NCI-H2227 treated with DMSO at 0.1 percent for 48 hours (cell line): ENCODE measurements at places on chromosomes 16 and 17.

GRCh38 chr16:87310610-87311009 lies 6.6 kb downstream of the C16orf95 start:
- DNase-seq, result no peak

GRCh38 chr16:85086347-85087291 lies 25.7 kb downstream of the CIBAR2 start:
- no peak for DNase-seq

DNA sequence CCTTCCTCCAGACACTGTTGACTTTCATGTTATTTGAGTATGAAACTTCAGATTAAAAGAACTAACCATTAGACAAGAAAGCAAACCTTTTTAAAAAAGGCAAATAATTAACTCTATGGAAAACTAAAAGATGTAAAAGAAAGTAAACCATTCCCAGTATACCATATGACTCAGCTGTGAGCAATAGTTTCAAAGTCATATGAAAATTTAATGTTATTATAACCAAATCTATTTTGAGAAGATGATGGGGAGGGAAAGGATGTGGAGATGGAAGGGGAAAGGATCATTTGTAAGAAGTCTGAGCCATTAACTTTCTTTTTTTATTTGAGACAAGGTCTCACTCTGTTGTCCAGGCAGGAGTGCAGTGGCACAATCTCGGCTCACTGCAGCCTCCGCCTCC lies 131.8 kb downstream of the IRX5 start:
- no peak for DNase-seq

DNA sequence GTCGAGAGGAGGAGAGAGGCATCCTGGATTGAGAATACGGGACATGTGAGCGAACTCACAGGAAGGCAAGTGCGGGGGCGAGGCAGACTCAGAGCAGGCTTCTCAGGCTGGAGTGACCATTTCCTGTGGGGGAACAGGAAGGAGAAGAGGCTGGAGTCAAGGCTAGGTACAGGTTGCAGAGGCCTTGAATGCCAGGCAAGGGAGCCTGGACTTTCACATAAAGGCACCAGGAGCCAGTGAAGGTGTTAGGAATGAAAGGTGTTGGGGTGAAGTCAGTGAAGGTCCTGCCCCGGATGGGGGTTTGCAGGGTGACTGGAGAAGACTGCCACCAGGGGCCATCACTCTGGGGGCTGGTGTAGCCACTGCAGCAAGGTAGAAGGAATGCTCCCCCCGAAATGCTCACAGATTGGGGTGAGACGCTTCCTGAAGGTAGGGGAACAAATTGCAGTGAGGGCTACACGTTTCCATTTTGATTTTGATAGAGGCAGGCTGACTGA lies 5.3 kb upstream of the GPRC5C start:
- DNase-seq, result no peak

GRCh38 chr16:13109171-13109570 lies 207.8 kb downstream of the SHISA9 start:
- no peak for DNase-seq

DNA sequence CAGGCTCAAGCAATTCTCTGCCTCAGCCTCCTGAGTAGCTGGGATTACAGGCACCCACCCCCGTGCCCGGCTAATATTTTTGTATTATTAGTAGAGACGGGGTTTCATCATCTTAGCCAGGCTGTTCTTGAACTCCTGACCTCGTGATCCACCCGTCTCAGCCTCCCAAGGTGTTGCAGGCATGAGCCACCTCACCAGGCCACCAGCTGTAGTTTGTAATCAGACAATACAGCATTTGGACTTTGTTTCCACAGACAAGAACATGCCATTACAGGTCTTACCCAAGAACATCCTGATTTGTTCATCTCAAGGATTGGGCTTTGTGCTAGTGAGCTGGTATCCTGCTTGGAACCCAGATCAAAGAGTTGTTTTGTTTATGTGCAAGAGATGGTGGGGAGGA lies 30.1 kb downstream of the C17orf100 start:
- DNase-seq, result no peak

- DNase-seq, result no peak
Measured at GRCh38 chr17:83179374-83179773, 100.0 kb downstream of the METRNL start.

GRCh38 chr17:39627047-39627711 lies 427 bp downstream of the PPP1R1B start:
- no peak for DNase-seq

DNA sequence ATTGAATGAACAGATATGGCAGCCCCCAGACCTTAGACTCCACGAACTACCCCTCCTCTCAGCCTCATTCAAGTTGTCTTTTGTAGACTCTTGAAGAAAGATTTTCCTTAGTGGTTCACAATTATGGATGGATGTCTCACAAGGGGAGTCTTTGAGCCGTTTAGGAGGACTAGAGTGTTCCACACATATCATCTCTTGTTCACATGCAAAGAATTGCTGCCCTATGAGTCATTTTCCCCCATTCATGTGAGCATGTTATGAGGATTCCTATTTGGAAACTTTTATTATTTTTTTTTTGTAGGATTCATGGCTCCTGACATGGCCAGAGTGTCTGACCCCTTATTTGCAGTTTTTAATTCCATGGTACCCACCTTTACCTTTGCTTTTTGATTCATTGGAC lies 237.1 kb downstream of the SHISA9 start:
- DNase-seq, result no peak

GRCh38 chr17:70510288-70510687 lies 341.0 kb downstream of the KCNJ2 start:
- DNase-seq, result no peak

DNA sequence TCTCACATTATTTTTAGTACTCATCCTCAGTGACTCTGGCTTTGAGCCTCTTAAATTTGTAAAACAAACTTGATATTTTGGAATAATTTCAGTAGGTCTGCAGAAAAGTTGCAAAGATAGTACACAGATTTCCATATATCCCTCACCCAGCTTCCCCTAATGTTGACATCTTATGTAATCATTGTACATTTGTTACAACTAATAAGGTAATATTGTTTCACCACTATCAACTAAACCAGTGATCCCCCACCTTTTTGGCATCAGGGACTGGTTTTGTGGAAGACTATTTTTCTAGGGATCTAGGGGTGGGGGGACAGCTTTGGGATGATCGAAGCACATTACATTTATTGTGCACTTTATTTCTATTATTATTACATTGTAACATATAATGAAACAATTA lies 391.2 kb downstream of the CA10 start:
- DNase-seq, result no peak

DNA sequence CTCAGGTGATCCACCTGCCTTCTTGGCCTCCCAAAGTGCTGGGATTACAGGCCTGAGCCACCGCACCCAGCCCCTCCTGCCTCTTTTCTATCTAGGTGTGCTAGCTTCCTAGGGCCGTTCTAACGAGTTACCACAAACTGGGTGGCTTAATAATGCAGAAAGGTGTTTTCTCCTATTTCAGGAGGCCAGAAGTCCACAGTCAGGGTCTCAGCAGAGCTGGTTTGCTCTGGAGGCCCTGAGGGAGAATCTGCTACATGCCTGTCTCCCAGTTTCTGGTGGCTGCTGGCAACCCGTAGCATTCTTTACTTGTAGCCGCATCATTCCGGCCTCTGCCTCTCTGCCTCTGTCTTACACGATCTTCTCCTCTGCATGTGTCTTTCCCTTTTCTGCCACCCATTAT lies 89.2 kb downstream of the NTN1 start:
- DNase-seq, result no peak

GRCh38 chr17:57532966-57533365 lies 212.1 kb downstream of the CCDC182 start:
- DNase-seq, result no peak

GRCh38 chr16:66563574-66564334 lies 2.5 kb upstream of the CMTM1 start:
- no peak for DNase-seq

DNA sequence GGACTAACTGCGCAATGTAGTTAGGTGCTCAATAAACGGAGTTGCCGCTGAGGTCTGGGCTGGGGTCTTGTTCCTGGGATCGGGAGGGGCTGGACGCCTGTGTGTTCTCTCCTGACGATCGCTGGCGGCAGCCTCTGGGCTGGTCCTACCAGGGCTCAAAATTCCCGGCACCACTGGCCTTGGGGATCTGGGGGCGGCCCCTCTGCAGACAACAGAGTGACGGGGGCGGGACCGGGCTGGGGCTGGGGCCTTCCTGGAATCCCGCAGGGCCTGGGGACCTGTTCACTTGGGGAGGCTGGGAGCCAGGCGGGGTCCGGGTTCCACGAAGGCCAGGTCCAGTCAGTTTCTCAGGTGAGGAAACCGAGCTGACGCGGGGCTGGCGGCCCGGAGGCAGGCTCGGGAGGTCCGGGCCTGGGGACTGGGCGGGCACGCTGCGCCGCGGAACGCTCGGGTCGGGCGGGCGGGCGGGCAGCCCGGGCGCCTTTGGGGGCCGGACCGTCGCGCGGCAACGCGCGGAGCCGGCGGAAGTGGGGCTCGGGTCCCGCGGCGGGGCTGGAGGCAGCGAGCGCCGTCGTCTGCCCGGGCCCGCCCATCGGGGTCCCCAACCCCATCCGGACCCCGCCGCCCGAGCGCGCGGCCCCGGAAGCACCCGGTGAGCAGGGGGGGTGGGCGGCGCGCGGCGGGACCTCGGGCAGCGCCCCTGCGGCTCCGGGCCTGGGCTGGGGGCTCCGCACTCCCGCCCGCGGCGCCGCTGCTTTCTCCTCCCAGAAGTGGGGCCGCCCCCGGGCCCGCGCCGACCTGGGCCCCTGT lies at the start of gene PIGQ:
TSS of gene PIGQ (plus strand) at position 524 of the 810 bp plus-strand sequence. CDS start 4,107 bp downstream, outside the sequence.
- DNase-seq, result peak; percentile 70

DNA sequence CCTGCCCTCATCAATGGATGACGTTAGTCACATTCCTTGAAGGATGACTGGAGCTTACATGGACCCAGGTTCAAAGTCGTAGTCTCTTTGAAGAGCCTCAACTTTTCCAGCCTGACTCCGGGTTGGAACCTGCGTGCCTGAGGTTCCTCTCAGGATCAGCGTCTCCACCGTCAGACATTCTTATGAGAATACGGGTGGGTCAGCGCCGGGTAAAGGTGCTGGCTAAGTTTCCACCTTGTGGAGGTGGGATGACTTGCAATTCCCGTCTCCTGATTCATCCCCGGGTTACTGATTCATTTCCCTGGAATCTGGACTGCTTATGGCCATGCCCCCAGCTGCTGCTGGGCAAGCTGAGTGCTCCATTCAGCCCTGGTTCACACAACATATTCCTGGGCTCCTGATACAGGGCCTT lies 38.9 kb upstream of the CMIP start:
- no peak for DNase-seq

DNA sequence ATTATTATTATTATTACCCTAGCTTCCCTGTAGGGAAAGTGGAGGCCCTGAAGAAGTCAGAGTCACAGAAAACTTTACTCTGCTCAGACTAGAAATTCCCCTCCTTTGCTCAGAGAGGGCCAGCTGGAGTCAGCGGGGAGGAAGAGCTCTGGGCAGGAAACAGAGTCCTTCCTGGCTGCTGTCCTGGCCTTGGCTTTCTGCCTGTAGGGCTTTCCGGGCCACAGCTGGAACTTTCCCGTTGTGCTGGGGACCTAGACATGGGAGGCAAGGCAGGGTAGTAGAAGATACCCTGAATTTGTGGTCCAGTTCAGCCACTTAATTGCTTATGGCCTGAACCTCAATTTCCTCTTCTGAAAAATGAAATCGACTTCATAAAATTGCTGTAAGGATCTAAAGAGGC lies 14.0 kb upstream of the CCL2 start:
- DNase-seq, result no peak

DNA sequence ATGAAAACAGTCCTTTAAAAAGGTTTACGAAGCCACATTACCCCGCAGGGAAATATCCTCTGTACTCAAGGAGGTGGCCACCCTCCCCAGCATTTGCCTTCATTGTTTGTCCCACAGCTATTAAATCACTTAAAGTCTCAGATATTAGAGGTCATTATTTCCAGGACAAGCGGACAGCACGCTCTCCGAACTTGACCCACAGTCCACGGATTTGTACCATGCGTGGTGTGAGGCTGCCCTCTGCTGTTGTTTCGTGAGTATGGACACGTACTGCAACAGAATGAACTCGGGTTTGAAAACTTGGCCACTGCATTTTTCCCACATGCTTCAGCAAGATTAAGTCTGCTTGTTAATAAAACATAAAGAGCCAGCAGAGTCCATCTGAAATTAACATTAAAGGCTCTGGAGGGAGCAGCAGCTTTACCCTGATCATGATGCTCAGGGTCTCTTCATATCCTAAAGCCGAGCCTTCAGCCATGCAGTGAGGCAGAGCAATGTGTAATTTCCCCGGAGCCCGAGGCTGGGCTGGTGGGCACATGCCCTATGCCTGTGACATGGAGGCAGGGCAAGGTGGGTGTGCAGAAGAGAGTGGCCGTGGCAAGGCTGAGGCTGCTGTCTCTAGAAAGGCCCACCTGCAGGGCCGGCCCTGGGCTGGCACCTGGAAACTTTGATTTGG lies 19.7 kb downstream of the MEAK7 start:
- DNase-seq, result peak; percentile 24

GRCh38 chr17:32208436-32208835 lies 57.2 kb upstream of the RHBDL3 start:
- no peak for DNase-seq

- DNase-seq, result no peak
Measured at GRCh38 chr17:74417178-74418045, 14.5 kb upstream of the GPRC5C start.

GRCh38 chr16:67249178-67250044 lies 632 bp downstream of the SLC9A5 start:
- DNase-seq, result peak; percentile 40

GRCh38 chr17:82734987-82735866 lies at the start of gene FN3K:
FN3K (plus strand) TSS chr17:82735615; CDS start chr17:82735637, 22 bp downstream.
- DNase-seq, result peak; percentile 49

GRCh38 chr16:78597809-78598570 lies 498.5 kb downstream of the WWOX start:
- DNase-seq, result no peak

- DNase-seq, result no peak
Measured at GRCh38 chr16:80317599-80318037, 223.2 kb upstream of the DYNLRB2 start.

GRCh38 chr16:27319257-27319965 lies 5.6 kb downstream of the IL4R start:
- DNase-seq, result no peak

GRCh38 chr17:58301504-58302150 lies 20.9 kb upstream of the MPO start:
- no peak for DNase-seq

- DNase-seq, result no peak
Measured at GRCh38 chr16:63720848-63721247, 1401.0 kb downstream of the CDH11 start.

- peak; percentile 81 for DNase-seq
Measured at GRCh38 chr16:75789237-75789636, 62.9 kb upstream of the CPHXL start.

GRCh38 chr17:78289802-78290363 lies 58.5 kb downstream of the TMEM235 start:
- DNase-seq, result peak; percentile 89

DNA sequence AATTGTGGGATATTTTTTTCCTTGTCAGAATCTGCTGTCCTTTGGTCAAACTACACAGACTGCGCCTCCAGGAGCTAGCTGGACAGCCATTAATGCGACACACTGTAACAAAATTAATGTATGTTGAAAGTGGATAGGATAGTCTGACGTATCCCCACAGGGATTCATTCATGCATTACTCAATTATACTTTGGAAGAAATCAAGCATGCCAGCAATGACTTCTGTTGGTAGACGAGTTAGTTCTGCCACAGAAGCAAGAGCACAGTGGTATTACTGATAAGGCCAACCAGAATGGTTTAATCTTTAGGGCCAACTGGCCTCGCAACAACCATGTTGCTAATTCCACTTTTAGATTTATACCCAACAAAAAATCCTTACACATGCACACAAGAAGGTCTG lies 106.4 kb upstream of the TOB1 start:
- no peak for DNase-seq
